ENCODE measurements at places on chromosomes 1 and 21.

DNA sequence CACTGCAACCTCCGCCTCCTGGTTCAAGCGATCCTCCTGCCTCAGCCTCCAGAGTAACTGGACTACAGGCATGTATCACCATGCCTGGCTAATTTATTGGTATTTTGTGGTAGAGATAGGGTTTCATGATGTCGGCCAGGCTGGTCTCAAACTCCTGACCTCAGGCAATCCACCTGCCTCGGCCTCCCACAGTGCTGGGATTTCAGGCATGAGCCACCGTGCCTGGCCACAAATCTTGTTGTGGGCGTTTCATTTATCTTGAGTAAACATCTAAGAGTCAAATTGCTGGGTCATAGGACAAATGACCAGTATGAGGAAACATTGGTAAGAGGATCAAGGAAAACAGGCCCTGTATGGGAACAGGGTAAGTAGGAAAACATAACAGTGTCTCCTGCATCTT, 17.9 kb downstream of the TMEM200B start:
- DNase-seq = no peak

GRCh38 chr1:52534928-52535764, 17.7 kb downstream of the TUT4 start:
- DNase-seq = no peak

- no peak for DNase-seq
These were observed 45.9 kb downstream of the CAMSAP2 start for GRCh38 chr1:200784576-200784975.

- no peak for DNase-seq
These were observed 20.9 kb upstream of the RHBDL2 start for GRCh38 chr1:38962560-38962959.

DNA sequence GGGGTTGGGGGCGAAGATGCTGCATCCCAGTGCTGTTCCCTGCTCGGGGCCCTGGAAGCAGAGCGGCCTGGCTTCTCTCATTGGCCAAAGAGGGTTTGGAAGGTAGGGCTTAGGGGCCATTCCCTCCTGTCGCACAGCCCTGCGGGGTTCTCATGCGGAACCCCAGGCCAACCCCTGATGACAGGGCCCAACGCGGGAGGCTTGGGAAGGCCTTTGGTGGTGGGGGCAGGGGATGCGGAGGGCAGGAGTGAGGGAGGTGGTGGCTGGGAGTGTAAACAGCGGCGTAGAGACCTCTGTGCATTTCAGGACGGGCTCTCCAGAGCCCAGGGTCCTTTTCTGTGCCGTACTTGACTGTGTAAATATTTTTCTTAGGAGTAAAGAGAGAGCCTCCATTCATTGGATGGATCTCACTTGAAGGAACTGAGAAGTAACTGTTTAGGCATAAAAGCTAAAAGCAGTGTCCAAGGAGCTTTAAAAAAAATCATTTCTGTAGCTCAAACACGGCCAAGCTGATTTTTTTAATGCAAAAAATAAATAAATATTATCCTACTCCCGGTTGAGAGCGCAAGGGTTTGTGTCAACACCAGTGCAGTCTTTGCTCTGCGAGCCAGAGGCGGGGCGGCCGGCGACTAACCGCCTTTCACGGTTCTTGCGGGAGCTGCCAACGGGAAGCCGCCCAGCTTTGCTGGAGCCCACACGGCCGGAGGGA, 169.1 kb downstream of the PRDM16 start:
- DNase-seq = no peak

DNA sequence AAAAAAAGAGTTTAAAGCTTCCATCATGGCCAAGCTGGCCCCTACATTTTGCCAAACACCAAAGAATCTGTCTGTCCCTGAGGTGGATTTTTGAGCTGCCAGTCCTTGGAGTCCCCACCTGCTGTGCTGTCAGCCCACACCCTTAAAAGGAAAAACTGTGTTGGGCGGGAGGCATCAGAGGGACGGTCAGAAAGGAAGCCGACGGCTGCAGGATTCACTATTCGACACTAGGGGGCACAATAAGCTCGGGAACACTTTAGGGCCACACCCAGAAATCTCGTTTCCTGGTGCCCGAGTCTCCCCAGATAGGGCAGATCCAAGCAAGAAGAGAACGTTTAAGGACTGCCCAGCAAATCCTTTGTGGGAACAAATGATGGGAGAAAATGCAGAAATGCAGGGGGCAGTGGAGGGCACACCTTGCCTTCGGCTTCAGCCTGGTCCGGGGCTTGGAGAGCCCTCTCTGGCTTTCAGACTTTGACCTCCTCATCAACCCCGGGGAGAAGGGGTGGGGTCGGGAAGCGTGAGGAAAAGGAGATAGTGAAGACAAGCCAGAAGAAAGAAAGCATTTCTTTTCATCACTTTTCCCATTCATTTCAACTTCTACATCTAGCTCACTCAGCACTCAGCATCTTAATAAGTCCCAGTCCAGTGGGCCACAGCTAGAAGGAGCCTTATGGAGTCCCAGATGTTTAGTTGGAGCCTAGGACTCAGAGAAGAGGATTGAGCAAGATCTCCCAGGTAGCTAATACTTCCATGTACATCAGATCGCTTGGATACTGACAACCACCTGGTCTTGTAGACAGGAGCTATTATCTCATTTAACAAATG, 5.0 kb upstream of the CTTNBP2NL start:
- DNase-seq = peak; percentile 89

- DNase-seq = no peak
These were observed 46.5 kb downstream of the TMEM200B start for GRCh38 chr1:29077155-29077554.

DNA sequence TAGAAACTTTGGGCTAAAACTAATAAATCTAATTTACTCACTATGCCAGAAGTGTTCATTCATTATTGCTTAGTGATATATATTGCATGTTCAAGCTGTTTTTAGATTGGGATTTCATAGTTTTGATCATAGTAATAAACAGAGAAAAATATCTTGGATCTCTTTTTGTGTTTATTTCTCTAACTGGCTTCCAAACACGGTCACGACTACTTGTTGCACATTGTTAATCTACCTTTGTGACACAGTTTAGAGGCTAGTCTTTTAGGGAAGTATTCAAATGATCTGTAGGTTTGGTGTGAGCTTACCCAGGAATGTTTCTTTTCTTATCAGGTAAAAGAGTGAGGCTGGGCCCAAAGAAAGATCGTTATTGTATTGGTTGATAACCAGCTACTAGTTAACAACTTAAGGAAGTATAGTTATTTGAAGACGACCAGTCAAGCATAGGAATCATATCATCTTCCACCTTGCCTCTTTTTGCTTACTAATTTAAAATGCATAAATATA, 50.8 kb upstream of the FASLG start:
- DNase-seq = no peak

- no peak for DNase-seq
These were observed 300.4 kb downstream of the PTPRC start for GRCh38 chr1:198939286-198939685.

GRCh38 chr1:5274527-5274926, 620.1 kb downstream of the AJAP1 start:
- DNase-seq = no peak

- DNase-seq = no peak
These were observed 738.4 kb downstream of the USP25 start for GRCh38 chr21:16468184-16468583.

GRCh38 chr1:58779801-58780382, 4.0 kb downstream of the JUN start:
- no peak for DNase-seq

- DNase-seq = no peak
These were observed 108.0 kb downstream of the NRIP1 start for GRCh38 chr21:14956807-14957206.

- DNase-seq = no peak
These were observed 7.9 kb upstream of the GUCA2B start for GRCh38 chr1:42145389-42145716.

- DNase-seq = no peak
These were observed 168.9 kb downstream of the RHOU start for GRCh38 chr1:228904222-228904621.

DNA sequence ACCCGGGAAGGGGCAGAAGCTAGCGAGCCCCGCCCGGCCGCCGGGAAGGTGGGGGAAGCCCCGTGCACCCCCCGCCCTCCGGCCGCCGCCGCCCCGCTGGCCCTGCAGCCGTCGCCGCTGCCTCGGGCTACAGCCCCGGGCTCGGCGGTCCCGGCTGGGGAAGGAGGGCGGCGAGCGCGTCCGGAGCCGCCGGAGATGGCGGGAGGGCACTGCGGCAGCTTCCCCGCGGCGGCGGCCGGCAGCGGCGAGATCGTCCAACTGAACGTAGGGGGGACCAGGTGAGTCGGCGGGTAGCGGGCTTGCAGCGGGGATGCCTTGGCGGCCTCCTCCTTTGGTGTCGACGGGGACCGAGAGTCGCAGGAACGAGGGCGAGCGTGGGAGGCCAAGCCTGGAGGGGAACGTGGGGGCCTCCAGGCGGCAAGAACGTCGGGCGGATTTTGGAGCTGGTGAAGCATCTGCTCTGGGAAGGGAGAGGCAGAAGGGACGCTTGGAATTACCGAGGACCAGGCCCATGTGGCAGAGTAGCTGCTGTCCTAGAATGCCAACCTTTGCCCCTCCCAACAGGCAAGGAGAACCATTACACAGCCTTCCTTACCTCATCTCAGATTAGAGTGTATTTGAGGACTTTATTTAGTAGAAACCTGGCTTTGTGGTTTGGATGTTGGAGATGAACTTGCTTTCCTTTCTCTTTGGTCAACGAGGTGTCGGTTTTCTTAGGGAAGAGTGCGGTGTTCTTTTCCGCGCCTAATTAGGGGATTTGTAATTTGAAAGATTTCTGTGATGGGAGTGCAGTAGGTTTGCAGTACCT, 591 bp downstream of the KCTD3 start:
- DNase-seq = peak; percentile 55

DNA sequence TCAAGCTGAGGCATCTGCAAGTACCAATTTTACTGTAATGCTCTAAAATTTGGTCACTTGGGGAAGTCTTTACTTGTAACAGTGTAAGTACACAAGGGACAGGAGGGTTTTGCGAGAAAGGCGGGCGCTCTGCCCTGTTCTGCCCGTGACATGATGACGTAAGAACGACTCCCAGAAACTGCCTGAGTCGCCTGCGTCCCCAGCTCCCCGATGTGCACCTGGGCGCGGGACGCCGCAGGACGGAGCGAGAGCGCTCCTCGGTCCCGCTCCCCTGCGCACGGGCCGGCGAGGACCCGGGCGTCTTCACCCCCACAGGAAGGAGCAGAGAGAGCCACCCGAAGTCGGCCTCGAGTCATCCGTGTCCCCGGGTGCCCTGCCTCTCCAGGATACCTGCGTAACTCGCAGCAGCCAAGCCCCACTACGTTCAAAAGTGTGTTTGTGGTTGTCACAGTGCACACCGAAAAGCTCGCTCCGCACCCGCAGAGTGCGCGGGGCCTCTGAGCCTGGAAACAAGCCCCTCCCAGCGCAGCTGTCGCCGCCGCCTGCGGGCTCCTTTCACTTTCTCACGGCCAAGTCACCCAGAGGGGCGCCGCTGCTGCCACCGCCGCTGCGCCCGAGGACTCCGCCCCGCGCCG, 3.3 kb upstream of the ZBTB18 start:
- no peak for DNase-seq

DNA sequence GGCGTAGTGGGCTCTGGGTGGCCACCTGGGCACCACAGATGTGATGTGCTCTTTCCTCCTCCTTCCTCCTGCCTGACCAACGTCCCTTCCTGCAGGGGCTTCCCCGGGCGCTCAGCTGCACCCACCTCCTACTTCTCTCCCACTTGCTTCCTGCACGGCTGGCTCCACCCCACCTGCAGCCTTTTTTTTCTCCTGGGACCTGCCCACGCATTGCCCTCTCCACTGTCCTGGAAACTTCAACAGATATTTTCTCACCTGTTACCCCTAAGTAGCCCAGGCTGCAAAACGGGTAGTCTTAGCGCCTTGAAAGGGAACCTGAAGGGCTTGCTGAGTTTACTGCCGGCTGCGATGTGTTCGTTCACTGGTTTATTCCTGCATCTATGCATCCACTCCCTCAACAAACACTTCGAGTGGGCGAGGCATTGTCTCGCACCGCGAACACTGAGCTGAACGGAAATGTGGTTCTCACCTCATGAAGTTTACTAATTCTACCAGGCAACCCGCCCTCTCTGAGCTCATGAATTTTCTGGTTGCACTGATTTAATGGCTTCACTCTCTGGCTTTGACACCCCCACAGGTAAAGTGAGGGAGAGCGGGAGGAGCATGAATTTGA, 23.6 kb downstream of the ZBTB18 start:
- peak; percentile 61 for DNase-seq

DNA sequence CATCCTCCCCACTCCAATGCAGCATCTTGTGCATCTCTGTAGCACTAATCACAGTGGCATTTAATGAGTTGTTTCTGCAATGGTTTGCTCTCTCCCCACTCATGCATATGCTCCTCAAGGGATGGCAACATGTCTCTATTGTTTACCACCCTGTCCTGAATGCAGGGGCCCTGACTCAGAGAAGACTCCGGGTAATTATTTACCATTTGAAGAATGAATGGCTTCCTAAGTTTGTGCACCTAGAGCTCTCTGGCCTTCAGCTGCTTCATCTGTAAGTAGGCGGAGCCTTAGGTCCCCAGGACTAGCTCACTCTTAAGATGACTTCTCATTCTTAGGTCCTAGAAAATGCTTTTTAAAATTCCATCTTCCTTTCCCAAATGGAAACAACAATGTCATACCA, 63.7 kb upstream of the IGSF21 start:
- DNase-seq = no peak

GRCh38 chr21:38639571-38640354, 141.5 kb upstream of the ERG start:
- DNase-seq = no peak

GRCh38 chr1:227764019-227764391, 28.8 kb downstream of the SNAP47 start:
- no peak for DNase-seq

- no peak for DNase-seq
These were observed 168.1 kb downstream of the SEC16B start for GRCh38 chr1:177801790-177802189.

GRCh38 chr1:115732316-115732715, 36.2 kb downstream of the CASQ2 start:
- no peak for DNase-seq

DNA sequence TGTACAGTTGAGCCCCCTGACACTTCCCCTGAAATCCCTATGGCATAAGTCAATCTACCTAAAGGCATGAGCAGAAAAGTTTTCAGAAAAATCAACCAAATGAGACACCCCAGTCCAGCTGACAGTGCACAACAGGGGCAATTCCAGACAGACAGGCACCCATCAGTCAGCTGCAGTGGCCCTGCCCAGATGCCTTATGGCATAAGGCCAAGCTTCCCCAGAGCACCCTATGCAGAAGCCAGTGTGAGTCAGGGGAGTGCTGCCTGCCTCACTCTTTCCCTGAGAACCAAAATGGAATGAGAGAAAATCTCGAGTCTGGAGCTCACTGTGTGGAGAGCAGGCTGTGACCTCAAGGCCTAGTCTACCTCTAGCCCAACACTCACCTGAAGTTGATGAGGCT, 38.1 kb downstream of the MRAP start:
- DNase-seq = no peak

DNA sequence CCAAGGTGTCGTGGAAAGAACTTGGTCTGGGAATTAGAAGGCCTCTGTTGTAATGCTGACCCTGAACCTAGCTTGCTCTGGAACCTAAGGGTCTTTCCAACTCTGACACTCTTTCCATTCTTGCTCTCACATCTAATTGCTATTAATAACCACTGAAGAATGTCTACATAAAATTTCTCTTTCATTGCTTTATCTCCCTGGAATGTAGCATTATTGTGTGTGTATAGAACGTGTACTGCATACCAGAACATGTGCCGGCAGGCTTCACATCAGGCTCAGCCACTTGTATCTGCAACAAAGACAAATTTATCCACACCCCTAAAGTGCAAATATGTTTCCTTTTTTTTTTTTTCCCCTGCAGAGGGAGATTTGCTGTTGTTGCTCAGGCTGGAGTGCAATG, 13.9 kb upstream of the LAX1 start:
- DNase-seq = no peak

- DNase-seq = peak; percentile 43
These were observed 28.5 kb upstream of the SELENON start for GRCh38 chr1:25771221-25772114.

- peak; percentile 25 for DNase-seq
These were observed 157.9 kb downstream of the CASZ1 start for GRCh38 chr1:10638559-10639005.

All from activated T-cell treated with anti-CD3 and anti-CD28 coated beads, Interleukin-2, amount 50 U/mL, for 48 hours (primary cell).